NCI-H446 (cell line): ENCODE measurements at places on chromosomes 4 and X.

DNA sequence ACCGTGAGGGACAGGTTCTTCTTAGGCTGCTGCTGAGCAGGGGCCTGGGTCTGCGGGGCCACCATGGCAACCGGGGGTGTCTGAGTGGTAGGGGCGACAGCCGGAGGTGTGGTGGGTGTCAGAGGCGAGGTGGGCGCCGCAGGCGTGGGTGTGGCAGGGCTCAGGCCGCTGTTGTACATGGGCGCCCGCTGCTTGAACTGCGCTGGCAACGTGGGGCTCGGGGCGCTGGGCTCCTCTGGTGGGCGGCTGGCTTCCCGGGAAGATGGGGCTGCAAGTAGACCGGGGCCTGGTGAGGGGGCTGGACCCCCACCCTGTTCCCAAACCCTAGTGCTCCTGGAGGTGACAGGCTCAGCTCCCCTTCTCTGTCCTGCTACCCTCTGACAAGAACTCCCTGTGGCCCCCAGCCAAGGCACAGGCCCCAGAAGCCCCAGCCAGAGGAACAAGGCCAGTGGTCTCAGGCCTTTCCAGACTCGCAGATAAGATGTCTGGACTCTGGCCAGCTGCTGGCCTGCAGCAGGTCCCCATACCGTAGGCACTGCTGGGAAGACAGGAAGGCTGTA, 24.8 kb downstream of the NELFA start:
- DNase-seq, result no peak

DNA sequence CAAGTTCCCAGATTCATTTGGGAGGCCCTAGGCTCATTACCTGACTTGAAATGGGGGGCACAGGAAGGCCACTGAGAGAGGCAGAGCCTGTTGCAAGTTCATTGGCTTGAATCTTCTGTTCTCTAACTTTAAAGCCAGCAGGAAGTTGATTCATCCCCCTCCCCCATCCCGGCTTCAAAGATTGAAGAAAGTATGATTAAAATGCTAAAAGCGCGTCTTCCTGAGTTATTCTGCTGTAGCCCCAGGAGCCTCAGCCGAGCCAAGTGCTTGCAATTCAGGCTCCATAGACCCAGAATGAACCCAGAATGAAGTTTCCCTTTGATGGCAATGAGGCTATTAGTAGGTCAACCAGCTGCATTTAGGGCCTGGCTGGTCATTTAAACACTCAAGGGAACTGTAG, 14.7 kb downstream of the CHST7 start:
- DNase-seq, result no peak

DNA sequence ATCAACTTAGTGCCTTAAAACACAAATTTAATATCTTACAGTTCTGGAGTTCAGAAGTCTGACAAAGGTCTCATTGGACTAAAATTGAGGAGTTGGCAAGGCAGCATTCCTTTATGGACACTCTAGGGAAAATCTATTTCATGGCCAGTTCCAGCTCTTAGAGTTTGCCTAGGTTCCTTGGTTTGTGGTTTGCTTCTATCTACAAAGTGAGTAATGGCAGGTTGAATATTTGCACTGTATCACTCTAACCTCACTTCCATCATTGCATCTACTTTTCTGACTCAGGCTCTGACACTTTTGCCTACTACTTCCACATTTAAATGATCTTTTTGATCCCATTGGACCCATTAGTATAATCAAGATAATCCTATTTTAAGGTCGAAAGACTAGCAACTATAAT, 64.7 kb upstream of the PCDH10 start:
- no peak for DNase-seq

DNA sequence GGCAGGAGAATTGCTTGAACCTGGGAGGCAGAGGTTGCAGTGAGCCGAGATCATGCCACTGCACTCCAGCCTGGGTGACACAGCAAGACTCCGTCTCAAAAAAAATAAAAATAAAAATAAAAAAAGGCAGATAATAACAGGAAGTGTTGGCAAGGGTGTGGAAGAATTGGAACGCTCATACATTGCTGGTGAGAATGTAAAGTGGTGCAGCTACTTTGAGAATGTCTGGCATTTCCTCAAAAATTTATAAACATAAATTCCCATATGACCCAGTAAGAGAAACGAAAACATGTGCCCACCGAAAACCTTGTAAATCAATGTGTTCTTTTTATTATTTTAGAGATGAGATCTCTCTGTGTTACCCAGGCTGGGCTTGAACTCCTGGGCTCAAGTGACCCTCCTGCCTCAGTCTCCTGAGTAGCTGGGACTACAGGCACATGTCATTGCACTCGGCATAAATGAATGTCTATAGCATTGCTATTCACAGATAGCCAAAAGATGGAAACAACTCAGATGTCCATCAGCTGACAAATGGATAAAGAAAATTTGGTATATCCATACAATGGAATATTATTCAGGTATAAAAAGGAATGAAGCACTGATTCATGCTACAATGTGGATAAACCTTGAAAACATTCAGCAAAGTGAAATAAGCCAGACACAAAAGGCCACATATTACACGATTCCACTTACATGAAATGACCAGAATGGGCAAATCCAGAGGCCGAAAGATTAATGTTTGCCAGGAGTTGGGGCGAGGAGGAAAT, 63.7 kb upstream of the PLAC1 start:
- DNase-seq, result no peak

GRCh38 chr4:105741548-105741947, 33.0 kb downstream of the GSTCD start:
- DNase-seq, result no peak

DNA sequence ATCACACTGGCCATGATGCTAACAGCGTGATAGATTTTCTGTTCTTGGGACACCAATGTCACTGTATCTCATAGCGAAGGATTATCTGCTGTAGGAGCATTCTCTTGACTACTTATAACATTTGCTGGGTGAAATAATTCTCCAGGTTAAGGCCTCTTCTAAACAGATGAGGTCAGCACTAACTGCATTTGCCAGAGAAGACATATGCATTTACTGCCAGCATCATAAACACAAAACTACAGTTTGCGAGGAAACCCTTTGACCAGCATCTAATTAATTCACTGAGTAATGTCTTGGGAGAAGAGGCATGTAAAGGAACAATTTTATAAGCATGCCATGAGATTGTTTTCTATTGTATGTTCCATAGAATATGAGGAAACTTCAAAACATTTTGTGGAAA, 13.9 kb downstream of the TBC1D1 start:
- DNase-seq, result no peak

DNA sequence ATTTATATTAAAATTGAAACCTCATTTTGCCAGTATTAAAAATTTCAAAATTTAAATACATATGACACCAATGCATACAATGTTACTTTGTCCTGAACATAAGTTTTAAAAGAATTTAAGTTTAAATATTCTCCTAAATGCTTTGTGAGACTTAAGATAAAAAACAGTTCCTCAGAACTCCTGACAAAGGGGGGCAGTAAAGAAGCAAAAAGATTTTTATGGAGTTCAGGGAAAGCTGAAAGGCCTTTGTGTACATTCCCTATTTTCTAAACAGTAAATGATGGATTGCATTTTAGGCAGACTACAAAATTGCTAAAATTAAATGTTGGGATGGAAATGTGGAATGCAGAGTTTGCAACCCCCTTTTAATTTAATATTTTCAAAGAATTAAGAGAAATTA, 81.7 kb downstream of the SNCA start:
- no peak for DNase-seq

GRCh38 chrX:29902004-29902403, 313.4 kb upstream of the MAGEB2 start:
- no peak for DNase-seq

DNA sequence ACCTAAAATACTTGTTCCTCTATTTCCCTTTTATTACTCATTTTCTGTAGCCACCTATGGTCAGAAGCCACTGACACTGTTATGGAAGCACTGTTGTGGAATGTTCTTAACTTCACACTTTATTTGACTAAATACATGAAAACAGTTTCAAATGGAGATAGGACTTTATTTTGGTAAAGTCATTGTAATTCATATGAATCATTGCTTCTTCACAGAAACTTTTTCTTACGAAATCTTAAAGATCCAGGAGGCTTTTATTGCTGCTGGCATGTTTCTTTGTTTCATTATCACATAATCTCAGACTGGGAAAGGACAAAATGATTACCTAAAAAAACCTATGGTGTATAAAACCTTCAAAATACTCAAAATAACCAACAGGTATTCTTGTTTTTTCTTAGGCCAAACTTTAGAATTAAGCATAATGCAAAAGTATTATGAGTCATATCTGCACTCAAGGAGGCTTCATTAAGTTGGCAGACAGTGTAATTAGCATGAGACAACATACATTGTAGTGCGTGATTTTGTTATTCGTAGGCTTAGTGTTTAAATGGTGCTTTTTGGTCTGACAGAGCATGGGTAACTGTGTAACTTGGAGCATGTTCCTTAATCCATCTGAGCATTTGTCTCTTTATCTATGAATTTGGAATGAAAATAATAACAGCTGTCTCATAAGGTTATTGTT, 58.0 kb downstream of the SH3BGRL start:
- no peak for DNase-seq

DNA sequence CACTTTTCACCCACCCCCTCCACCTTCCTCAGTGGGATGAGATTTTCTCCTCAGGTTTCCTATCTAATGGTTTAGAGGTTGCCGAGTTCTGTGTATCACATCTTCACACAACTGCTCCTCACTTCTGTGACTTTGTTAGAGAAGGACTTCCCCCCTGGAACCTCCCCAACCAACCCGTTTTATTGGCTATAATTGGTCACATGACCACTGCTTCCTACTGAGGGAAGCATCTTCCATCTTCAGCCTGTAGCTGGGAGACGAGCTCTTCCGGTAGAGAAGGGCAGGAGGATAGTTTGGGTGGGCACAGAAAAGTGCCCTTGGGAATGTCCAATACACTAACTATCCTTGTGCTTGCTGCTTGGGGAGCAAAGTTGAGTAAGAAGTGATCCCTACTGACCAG, 90.5 kb downstream of the STK32B start:
- no peak for DNase-seq
